Thyroid gland (tissue), 4 donors: ENCODE measurements at places on chromosomes 5 and 9.
A peak's percentile ranks its signal among the peaks of the same experiment; 100 is the strongest.

DNA sequence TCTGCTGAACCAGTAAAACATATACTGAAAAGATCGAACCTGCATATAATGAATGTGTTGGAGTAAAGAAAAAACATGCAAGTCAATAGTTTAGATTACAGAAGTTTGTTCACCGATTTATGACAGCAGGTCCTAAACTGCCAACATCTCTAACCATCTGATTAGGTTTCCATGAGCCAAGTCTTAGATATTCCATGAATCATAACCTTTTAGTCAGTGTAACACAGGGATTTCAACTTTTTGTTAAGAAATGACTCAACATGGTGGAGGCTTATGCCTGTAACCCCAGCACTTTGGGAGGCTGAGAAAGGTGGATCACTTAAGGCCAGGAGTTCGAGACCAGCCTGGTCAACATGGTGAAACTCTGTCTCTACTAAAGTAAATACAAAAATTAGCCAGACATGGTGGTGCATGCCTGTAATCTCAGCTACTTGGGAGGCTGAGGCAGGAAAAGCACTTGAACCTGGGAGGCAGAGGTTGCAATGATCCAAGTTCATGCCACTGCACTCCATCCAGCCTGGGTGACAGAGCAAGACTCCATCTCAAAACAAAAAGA is 38.7 kb downstream of the APC start:
- no peak overlapping the region for H3K27ac ChIP-seq
- H3K4me1 ChIP-seq = no peaks in the 10 kb centered on the region
- no peaks in the 10 kb centered on the region for H3K27me3 ChIP-seq
- no peaks in the 10 kb centered on the region for H3K36me3 ChIP-seq

DNA sequence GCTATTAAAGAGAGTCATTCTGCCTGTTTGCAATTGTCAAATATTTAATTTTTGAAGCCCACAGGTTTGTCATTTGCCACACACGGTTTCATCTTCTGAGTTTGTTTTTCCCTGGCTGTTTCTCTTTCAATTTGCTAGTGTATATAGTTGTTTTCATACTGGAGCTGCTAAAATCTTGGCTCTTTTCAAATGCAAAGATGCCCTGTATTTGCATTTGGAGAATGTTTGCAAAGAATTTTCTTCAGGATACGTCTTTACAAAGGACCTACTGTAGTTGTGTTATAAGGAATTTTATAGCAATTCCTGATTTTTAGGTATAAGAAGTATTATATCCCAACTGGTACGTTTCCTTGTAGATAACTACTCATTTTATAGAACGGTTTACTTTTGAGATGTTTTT is 48.0 kb downstream of the IZUMO3 start:
- no peaks in the 10 kb centered on the region for H3K27me3 ChIP-seq
- H3K4me3 ChIP-seq = no peak overlapping the region
- no peaks in the 10 kb centered on the region for H3K4me1 ChIP-seq
- H3K36me3 ChIP-seq = no peaks in the 10 kb centered on the region
- H3K27ac ChIP-seq = no peak overlapping the region
- DNase-seq = no peak

DNA sequence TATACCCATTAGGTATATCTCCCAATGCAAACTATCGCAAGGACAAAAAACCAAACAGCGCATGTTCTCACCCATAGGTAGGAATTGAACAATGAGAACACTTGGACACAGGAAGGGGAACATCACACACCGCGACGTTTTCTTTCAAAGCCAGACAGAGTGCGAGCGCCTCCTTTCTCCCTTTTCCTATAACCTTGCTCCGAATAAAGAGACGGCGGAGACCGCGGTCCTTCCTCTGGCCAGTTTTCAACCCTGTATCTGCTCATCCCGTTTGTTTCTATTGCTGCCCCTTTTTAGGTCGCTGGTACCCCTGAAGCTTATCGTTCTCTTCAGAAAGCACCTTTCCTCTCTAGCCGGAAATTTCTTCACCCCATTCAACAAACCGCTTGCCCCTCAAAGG is 1.3 kb downstream of the LVRN start:
- H3K4me1 ChIP-seq = peaks cover 19% of the 10 kb centered on the region
- no peaks in the 10 kb centered on the region for H3K36me3 ChIP-seq
- peak; percentile 4 for DNase-seq
- no peak overlapping the region for H3K4me3 ChIP-seq
- H3K27ac ChIP-seq = no peak overlapping the region
- H3K27me3 ChIP-seq = peaks cover 17% of the 10 kb centered on the region

GRCh38 chr5:177552839-177553455 is 1.4 kb downstream of the FAM193B start:
- H3K27me3 ChIP-seq = no peaks in the 10 kb centered on the region
- H3K36me3 ChIP-seq = no peaks in the 10 kb centered on the region
- no peak for DNase-seq
- H3K4me3 ChIP-seq = peak overlapping the region; percentile 35
